ENCODE measurements at places on chromosomes 7 and 10. TPM values are rescaled to one million over a fixed set of nuclear protein-coding genes. Genes with fewer than 3 reads are reported as not detected.

GRCh38 chr7:51455086-51455485 is 138.5 kb upstream of the COBL start:
- no peak overlapping the region for H3K4me3 ChIP-seq
- H3K27me3 ChIP-seq: no peaks in the 10 kb centered on the region
- DNase-seq: no peak
- no peak overlapping the region for H3K27ac ChIP-seq
- no peaks in the 10 kb centered on the region for H3K36me3 ChIP-seq

DNA sequence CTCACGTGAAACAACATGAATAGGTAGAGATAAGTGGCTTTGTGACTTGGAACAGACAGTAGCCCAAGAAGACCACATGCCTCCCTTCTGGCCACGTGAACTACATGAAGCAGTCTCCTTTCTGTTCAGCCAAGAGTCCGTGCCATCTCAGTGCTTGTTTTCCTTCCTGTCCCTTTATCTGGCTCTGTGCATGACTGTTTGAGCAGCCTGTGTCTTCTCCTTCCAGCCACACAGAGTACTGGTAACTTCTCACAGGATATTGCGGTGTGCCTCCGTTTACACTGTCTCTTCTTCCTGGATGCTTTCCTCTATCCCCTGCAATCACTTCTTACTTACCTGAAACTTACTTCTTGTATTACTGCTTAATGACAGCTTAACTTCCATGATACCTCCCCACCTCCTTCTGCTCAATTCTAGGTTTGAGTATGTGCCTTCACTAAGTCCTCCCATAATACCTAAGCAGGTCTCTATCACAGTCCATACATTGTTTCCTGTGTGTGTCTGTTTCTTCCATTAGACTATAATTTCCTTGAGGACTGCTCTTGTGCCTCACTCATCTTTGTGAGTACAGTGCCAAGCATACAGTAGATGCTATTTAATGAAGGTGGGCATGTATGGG is 748.7 kb downstream of the AUTS2 start:
- H3K27ac ChIP-seq: no peak overlapping the region
- no peaks in the 10 kb centered on the region for H3K4me1 ChIP-seq
- DNase-seq: no peak
- H3K4me3 ChIP-seq: no peak overlapping the region
- no peaks in the 10 kb centered on the region for H3K36me3 ChIP-seq
- no peaks in the 10 kb centered on the region for H3K27me3 ChIP-seq

The LOXL4 gene
- polyA plus RNA-seq: 0.76 TPM

DNA sequence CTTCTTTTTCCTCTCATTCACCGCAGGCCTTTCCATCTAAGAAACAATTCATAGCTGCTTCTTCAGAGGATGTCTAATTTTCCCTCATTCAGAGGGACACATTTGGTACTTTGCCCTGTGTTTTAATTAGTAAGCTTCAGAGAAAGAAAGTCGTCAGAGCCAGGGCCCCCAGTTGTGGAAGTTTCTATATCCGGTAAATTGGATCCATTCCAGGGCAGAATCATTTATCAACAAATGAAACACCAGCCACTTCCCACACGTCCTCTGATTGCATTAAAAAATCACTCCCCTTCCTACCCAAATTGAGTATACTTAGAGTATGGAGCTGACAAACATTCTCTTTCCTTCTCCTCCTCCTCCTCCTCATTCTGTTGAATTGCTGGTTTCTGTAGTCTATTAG is 205.8 kb upstream of the HDAC9 start:
- no peaks in the 10 kb centered on the region for H3K27me3 ChIP-seq
- no peak for DNase-seq
- H3K4me1 ChIP-seq: no peaks in the 10 kb centered on the region
- no peak overlapping the region for H3K4me3 ChIP-seq
- H3K27ac ChIP-seq: no peak overlapping the region
- H3K36me3 ChIP-seq: no peaks in the 10 kb centered on the region

The HOXA6 gene
- polyA plus RNA-seq: 47.4 TPM

DNA sequence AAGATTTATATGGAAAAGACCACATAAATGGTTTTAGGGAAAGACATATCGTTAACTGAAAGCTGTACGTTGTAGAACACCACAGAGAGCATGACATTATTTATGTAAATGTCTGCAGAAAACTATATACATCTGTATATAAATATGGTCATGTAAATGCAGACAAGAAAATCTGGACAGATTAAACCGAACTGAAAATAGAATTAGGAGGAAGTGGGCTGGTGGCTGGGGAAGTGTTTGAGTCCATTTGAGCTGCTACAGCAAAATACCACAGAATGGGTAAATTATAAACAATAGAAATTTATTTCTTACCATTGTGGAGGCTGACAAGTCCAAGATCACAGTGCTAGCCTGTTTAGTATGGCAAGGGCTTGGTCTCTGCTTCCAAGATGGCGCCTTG is 56.3 kb upstream of the USP6NL start:
- H3K27me3 ChIP-seq: no peaks in the 10 kb centered on the region
- H3K4me1 ChIP-seq: peaks cover under 1% of the 10 kb centered on the region
- DNase-seq: no peak

DNA sequence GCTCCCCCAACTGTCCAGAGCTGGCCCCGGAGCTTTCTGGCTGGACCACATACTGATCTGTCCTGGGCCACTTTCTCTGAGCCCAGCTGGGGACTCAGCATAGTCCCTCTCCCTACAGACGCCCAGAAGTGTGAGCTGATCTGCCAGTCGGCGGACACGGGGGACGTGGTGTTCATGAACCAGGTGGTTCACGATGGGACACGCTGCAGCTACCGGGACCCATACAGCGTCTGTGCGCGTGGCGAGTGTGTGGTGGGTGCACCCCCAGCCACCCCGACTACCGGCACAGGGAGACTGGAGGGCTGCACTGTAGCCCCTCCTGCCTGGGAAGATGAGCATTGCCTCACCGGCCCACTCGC is 41.8 kb downstream of the TBATA start:
- no peak overlapping the region for H3K27ac ChIP-seq
- H3K4me3 ChIP-seq: no peak overlapping the region
- DNase-seq: no peak
- no peaks in the 10 kb centered on the region for H3K27me3 ChIP-seq
- H3K4me1 ChIP-seq: peaks cover 28% of the 10 kb centered on the region

- H3K36me3 ChIP-seq: no peaks in the 10 kb centered on the region
- no peaks in the 10 kb centered on the region for H3K27me3 ChIP-seq
- DNase-seq: no peak
- H3K4me3 ChIP-seq: no peak overlapping the region
- no peaks in the 10 kb centered on the region for H3K4me1 ChIP-seq
- H3K27ac ChIP-seq: no peak overlapping the region
These were observed 73.0 kb downstream of the NEUROD6 start for GRCh38 chr7:31267486-31267885.

DNA sequence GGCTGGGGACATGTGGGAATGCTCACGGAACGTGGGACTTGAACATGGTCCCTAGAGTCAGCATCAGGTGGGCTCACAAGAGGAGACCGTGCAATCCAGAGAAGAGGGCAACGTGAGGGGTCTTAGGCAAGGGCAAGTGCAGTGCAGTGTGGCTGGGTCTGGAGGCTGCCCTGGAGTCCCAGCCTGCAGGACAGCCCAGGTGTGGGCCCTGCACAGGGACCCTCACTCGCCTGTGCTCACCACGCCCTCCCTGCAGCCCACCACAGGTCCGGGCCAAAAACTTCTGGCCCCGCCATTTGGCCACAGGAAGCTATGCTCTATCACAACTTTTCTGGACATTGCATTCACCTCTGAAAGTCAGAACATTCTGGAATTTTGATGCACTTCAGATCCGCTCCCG is 133.5 kb downstream of the PAXIP1 start:
- H3K4me1 ChIP-seq: peaks cover 26% of the 10 kb centered on the region
- no peak for DNase-seq
- peaks cover 35% of the 10 kb centered on the region for H3K36me3 ChIP-seq

- no peak overlapping the region for H3K27ac ChIP-seq
- peaks cover 64% of the 10 kb centered on the region for H3K27me3 ChIP-seq
- no peaks in the 10 kb centered on the region for H3K36me3 ChIP-seq
These were observed 1.3 kb downstream of the KAZALD1 start for GRCh38 chr10:101063050-101063525.

The HOXA11 gene
- polyA plus RNA-seq: 0.27 TPM

GRCh38 chr10:60422809-60423208 is 33.1 kb upstream of the ANK3 start:
- no peak overlapping the region for H3K27ac ChIP-seq
- no peaks in the 10 kb centered on the region for H3K27me3 ChIP-seq
- no peak for DNase-seq
- H3K4me1 ChIP-seq: no peaks in the 10 kb centered on the region
- no peaks in the 10 kb centered on the region for H3K36me3 ChIP-seq

- no peaks in the 10 kb centered on the region for H3K27me3 ChIP-seq
- no peak for DNase-seq
- no peaks in the 10 kb centered on the region for H3K36me3 ChIP-seq
- no peak overlapping the region for H3K27ac ChIP-seq
- H3K4me1 ChIP-seq: no peaks in the 10 kb centered on the region
These were observed 197.7 kb downstream of the SEMA3A start for GRCh38 chr7:83996879-83997278.

The PNLIP gene
- polyA plus RNA-seq: 0.42 TPM

- H3K4me3 ChIP-seq: no peak overlapping the region
- no peak for DNase-seq
- H3K27ac ChIP-seq: no peak overlapping the region
- no peaks in the 10 kb centered on the region for H3K27me3 ChIP-seq
- no peaks in the 10 kb centered on the region for H3K36me3 ChIP-seq
- H3K4me1 ChIP-seq: no peaks in the 10 kb centered on the region
These were observed 32.0 kb downstream of the NRAP start for GRCh38 chr10:113631684-113632367.
